RWPE1 (cell line): ENCODE measurements at places on chromosomes 5 and 9.

- no peak for DNase-seq
Measured at GRCh38 chr9:105441616-105442160, 6.1 kb upstream of the FSD1L start.

DNA sequence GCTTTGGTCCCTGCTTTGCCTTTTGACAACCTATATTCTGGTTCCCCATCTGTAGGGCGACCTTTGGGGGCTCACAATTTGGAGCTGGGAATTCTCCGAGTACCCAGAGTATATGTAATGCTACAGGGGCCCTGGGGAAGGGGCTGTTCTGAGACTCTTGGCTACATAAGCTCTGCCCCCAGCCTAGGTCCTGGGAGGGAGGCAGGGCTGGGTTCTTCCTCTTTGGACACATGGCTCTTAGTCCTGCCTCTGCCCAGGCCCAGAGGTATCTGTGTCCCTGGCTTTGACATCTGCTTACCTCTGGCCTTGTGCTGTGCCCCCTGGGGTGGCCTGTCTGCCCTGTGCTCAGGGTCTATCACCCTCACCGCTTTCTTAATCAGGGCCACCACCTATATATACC, 181.6 kb downstream of the CACNA1B start:
- DNase-seq = no peak

DNA sequence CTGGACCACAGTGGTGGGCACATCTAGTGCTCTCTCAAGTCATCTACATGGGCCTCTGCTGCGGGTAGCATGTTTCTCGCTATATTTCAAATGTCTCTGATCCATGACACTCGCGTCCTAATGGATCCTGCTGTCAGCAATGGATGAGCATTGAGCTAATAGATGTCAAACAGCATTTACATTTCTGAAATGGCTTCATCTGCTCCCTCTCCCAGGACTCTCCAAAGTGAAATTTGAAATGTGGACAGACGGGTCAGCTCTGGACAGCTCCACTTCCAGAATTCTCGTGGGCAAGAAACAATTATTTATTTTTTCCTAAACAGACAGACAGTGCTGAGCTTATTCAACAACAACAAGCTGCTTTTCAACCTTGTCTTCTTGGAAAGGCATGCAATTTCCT, 58.1 kb downstream of the FSTL4 start:
- no peak for DNase-seq

- peak; percentile 62 for DNase-seq
Measured at GRCh38 chr5:16736158-16736995, 119.6 kb upstream of the RETREG1 start.

DNA sequence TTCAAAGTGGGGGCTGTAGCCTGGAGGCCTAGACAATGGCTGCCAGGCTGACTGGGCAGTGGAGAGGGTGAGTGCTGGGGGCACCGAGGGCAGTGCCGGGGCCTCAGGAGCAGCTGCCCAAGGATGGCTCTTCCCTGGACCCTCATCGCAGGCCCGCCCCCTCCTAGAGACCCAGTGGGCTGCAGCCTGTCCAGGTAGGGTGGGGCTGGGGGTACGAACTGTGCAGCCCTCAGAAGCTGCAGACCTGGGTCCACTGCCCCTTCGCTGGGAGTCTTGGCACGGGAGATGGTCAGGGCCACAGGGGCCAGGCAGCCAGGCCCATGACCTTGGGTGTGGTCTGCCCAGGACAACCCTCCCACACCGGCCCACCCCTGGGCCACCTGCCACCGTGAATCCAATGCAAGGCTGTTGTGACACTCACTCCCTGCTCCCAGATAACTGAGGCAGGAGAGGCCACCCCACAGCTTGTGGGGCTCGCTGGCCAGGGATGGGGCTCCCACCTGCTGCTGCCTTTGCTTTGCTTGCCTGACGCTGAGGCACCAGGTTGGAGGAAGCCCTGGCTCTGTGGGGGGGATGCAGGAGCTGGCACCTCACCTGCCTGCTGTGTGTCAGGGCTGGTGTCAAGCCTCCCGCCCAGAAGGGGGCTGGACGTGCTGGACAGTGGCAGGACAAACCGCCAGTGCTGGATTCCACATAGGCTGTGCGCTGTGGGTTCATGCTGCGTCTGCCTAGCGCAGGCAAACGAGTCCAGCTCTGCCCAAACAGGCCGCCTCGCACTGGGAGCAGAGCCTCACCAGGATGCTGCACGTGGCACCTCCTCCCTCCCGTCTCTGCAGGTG, 23.1 kb upstream of the SLC9A3 start:
- no peak for DNase-seq

GRCh38 chr5:34511915-34512314, 144.2 kb upstream of the RAI14 start:
- no peak for DNase-seq

GRCh38 chr9:116817762-116818161, 130.7 kb downstream of the TRIM32 start:
- DNase-seq = no peak

GRCh38 chr5:177494346-177495195, 2.8 kb downstream of the PDLIM7 start:
- peak; percentile 96 for DNase-seq

GRCh38 chr5:132437604-132438266, 52.8 kb downstream of the IRF1 start:
- peak; percentile 54 for DNase-seq
